HuH-7 (cell line): ENCODE measurements at places on chromosomes 2 and 18.

GRCh38 chr18:1544016-1544415 lies 639.3 kb downstream of the ADCYAP1 start:
- DNase-seq, result no peak

- DNase-seq, result no peak
These were observed 69.1 kb downstream of the HS6ST1 start for GRCh38 chr2:128249555-128249954.

- DNase-seq, result no peak
These were observed 37.7 kb downstream of the KIF1A start for GRCh38 chr2:240782221-240782885.

DNA sequence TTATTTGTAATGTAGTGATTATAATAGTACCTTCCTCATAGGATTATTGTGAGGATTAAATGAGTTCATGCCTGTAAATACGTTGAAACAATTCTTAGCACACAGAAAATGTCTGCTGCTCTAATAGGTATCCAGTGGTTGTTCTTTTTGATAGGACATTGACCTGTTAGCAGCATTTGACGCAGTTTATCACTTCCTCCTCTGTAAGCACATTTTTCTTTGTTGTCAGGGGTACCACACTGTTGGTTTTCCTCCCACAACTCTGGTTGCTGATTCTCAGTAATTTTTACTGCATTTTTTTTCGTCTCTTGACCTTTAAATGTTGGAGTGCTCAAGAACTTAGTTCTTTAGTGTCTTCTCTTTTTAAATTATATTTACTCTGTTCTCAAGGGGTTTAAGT lies 15.4 kb downstream of the PPM1B start:
- no peak for DNase-seq

DNA sequence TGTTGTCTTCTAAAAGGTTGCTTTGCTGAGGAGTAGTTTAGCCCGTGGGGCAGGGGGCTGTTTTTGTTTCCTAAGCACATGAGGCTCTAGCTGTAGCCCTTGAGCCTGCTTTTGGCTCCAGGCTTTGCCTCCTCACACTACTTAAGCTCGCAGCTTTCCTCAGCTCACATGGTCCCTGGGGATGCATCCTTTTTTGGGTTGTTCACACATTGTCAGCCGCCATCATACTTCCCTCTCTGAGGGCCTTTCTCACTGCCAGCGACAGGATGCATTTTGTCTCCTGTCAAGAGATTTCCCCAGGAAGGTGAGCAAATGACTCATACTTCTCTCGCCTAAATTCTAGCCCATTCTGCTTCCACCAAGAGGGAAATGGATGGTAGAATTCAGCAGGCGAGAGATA lies 279.5 kb upstream of the PKDCC start:
- no peak for DNase-seq
